ENCODE measurements at places on chromosomes 12 and 14. TPM values are rescaled to one million over a fixed set of nuclear protein-coding genes. Genes with fewer than 3 reads are reported as not detected.

Gene C1R
- 0.78 TPM for total RNA-seq

DNA sequence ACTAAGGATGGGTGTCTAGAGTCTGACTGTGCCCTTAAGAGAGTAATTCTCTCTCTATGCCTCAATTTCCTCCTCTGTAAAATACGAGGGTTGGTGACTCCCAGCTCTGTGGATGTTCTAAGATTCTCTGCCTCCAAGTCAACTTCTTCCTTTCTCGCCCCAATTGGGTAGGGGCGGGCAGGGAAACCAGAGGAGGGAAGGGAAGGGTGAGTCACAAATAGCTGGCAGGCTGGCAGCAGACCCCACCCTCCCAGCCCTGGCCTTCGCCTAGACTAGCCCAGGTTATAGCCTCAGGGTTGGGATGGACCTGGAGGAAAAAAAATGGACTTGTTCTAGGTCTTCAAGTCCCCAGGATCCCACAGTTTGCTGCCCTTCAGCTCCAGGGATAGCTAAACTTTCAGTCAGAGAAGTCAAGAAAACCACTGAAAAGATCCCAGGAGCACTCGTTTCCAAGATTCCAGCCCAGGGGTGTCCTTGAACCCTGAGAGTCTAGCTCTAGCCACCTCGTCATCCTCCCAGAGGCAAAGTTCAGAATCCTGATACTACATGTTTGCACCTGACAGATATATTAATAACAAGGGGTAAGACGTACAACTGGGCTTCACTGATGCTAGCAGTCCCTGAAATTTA is 2.3 kb downstream of the DGKA start:
- no peaks in the 10 kb centered on the region for H3K27me3 ChIP-seq
- H3K27ac ChIP-seq, result peak overlapping the region; percentile 98
- peak overlapping the region; percentile 92 for H3K4me3 ChIP-seq
- no peak for DNase-seq
- peaks cover 60% of the 10 kb centered on the region for H3K4me1 ChIP-seq
- peaks cover 48% of the 10 kb centered on the region for H3K36me3 ChIP-seq

GRCh38 chr12:45257185-45257930 is 41.5 kb downstream of the ANO6 start:
- no peak overlapping the region for H3K4me3 ChIP-seq
- DNase-seq, result no peak
- H3K36me3 ChIP-seq, result no peaks in the 10 kb centered on the region
- H3K4me1 ChIP-seq, result peaks cover 17% of the 10 kb centered on the region
- H3K27me3 ChIP-seq, result no peaks in the 10 kb centered on the region
- no peak overlapping the region for H3K27ac ChIP-seq

Gene KRT1
- not detected for total RNA-seq

DNA sequence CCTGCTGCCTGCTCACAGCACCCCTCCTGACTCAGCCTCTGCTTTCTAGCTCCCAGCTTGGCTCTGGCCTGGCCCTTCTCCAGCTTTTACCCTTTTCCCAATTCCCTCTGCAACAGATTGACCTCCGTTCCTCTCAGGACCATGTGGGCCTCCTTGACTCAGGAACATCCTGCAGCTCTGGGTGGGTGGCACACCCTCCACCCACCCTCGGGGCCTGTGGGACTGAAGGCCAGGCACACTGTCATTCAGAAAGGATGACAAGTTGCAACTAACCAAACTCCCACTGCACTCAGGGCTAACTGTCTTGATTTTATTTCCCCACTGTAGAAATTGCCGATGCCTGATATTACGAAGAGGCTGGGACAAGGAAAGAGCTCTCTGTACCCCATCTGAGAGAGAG is 59.4 kb downstream of the HELB start:
- no peaks in the 10 kb centered on the region for H3K4me1 ChIP-seq
- no peaks in the 10 kb centered on the region for H3K36me3 ChIP-seq
- no peak overlapping the region for H3K4me3 ChIP-seq
- no peaks in the 10 kb centered on the region for H3K27me3 ChIP-seq
- no peak for DNase-seq

DNA sequence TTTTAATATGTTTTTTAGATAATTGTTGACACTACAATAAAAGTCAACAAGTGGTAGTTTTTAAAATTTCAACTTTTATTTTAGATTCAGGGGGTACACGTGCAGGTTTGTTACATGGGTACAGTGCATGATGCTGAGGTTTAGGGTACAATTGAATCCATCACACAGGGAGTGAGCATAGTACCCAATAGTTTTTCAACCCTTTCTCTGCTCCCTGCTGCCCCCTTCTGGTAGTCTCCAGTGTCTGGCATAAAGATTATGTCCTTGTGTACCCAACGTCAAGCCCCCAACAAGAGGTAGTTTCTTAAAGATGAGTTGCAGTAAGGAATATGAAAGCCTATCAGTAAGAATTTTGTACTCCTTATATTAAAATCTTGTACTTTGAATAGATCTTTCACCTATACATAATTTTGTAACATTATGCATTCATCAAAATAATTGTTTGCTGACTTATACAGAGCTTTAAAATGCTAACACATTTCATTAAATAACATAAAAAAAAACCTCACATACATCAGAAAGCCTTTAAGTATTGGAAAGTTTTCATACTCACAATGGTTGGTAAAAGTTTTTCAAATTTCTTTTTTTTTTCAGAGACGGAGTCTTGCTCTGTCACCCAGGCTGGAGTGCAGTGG is 5.4 kb upstream of the RALGAPA1 start:
- no peak overlapping the region for H3K4me3 ChIP-seq
- no peaks in the 10 kb centered on the region for H3K27me3 ChIP-seq
- DNase-seq, result peak; percentile 37

- H3K36me3 ChIP-seq, result no peaks in the 10 kb centered on the region
- no peak for DNase-seq
- no peak overlapping the region for H3K4me3 ChIP-seq
- no peaks in the 10 kb centered on the region for H3K4me1 ChIP-seq
- no peak overlapping the region for H3K27ac ChIP-seq
Measured at GRCh38 chr12:39958377-39958776, 147.5 kb downstream of the SLC2A13 start.

Gene SNRPF
- 38.2 TPM for total RNA-seq

Gene GDF3
- not detected for total RNA-seq

DNA sequence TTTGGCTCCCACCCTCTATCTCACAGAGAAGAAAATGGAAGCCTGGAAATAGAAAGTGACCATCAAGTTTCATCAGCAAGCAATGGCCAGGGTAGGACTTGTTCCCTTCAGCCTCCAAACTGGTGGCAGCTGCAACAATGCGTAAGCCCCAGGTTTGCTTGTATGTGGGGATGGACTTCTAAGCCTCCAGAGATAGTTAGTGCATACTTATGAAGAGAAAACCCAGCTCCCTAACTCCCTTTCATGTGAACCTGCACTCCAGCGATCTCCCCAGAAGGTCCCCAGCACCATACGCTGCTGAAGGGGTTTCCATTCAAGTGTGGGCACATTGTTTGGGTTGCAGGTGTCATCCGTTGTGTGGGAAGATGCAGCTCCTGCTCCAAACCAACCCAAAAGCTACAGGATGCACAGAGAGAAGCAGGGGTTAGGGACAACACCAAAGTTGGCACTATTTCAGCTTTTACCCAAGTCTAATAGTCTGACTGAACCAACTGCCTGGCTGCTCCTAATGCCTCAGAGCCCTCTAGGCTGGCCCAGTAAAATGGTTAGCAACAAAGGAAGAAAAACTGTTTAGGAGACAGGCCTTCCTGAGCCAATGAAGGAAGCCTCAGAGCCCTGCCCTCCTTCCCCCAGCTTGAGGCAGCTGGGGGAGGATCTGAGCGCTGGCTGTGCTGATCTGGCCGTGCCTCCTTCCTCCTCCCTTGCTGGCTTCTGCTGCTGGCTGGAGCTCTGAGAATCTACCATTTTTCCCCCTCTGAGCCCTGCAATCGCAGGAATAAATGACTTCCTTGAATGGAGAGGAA is 12.3 kb downstream of the ZFP36L1 start:
- no peak overlapping the region for H3K4me3 ChIP-seq
- no peaks in the 10 kb centered on the region for H3K27me3 ChIP-seq
- no peak for DNase-seq
- no peaks in the 10 kb centered on the region for H3K36me3 ChIP-seq
- peak overlapping the region; percentile 50 for H3K27ac ChIP-seq

DNA sequence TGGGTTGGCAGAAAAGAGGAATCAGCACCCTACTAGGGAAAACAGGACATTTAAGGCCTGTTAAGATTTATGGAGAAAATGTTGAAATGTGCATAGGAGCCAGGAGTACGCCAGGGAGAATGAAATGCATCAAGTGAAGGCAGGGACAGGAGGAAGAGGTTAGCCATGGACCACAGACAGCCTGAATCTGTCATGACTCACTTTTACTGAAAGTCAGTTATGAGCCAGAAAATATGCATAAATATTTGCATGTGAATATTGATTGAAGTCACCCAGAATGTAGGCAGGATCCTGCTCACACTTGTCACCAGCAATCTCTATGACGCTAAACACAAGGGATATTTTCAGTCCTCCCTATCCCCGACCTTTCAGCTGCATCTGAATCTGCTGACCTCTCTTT is 25.1 kb upstream of the CDK17 start:
- no peak overlapping the region for H3K4me3 ChIP-seq
- H3K4me1 ChIP-seq, result peaks cover 12% of the 10 kb centered on the region
- no peaks in the 10 kb centered on the region for H3K27me3 ChIP-seq
- no peak for DNase-seq

DNA sequence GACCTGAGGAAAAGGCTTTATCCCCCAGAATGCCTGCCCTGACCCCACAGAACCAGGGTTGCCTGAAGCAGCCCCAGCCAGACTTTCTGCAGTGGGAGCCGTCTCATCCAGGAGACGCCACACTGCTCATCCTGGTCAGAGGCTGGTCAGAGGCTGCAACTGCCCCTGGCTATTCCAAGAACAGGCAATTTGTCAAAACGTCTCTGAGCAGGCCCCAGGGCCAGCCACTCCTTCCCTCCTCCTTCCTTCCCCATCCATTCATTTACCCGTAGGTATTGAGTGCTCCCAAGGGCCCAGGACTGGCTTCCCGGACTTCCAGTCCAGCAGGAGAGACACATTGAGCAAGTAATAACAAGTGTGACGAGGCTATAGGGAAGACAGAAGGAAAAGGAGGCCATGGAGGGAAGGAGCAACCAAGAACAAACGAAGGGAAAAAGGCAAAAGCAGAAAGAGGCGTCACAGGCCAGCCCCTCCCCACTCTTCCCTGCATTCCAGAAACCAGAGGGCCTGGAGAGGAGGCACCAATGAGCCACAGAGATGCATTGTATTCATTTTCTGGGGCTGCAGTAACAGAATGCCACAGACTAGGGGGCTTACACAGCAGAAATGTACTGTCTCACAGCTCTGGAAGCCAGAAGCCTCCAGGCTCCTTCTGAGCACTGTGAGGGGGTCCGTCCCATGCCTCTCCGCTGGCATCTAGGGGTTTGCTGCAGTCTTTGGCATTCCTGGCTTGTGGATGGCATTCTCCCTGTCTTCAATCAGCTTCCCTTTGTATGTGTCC is 21.0 kb upstream of the CD9 start:
- no peak overlapping the region for H3K27ac ChIP-seq
- H3K4me3 ChIP-seq, result no peak overlapping the region
- H3K36me3 ChIP-seq, result no peaks in the 10 kb centered on the region

- no peaks in the 10 kb centered on the region for H3K4me1 ChIP-seq
- peaks cover 4% of the 10 kb centered on the region for H3K27me3 ChIP-seq
- H3K4me3 ChIP-seq, result no peak overlapping the region
- H3K36me3 ChIP-seq, result no peaks in the 10 kb centered on the region
- DNase-seq, result no peak
- H3K27ac ChIP-seq, result no peak overlapping the region
Measured at GRCh38 chr12:52341066-52341580, 19.9 kb upstream of the KRT83 start.

DNA sequence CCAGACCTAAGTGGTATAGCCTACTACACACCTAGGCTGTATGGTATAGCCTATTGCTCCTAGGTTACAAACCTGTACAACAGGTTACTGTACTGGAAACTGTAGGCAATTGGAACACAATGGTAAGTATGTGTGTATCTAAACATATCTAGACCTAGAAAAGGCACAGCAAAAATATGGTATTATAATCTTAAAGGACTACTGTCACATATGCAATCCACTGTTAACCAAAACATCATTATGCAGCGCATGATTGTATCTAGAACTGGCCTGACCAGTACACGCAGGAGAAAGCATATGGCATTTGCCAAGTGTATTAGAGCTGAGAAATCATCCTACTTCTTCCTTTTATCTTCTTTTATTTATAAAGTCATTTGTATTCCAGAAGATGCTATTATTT is 75.5 kb downstream of the SLC8A3 start:
- H3K4me1 ChIP-seq, result peaks cover 5% of the 10 kb centered on the region
- H3K36me3 ChIP-seq, result no peaks in the 10 kb centered on the region
- H3K27ac ChIP-seq, result no peak overlapping the region
- H3K27me3 ChIP-seq, result peaks cover 5% of the 10 kb centered on the region
- no peak for DNase-seq

- H3K4me3 ChIP-seq, result no peak overlapping the region
- DNase-seq, result no peak
- no peaks in the 10 kb centered on the region for H3K36me3 ChIP-seq
- peaks cover 28% of the 10 kb centered on the region for H3K4me1 ChIP-seq
Measured at GRCh38 chr12:54200412-54200811, 11.6 kb upstream of the SMUG1 start.

- H3K4me3 ChIP-seq, result no peak overlapping the region
- H3K4me1 ChIP-seq, result no peaks in the 10 kb centered on the region
- DNase-seq, result no peak
Measured at GRCh38 chr14:35740215-35740614, 68.9 kb downstream of the RALGAPA1 start.

Gene C3AR1
- 0.11 TPM for total RNA-seq

- H3K36me3 ChIP-seq, result no peaks in the 10 kb centered on the region
- H3K4me1 ChIP-seq, result no peaks in the 10 kb centered on the region
Measured at GRCh38 chr14:23112359-23113178, 6.5 kb downstream of the CEBPE start.

- H3K36me3 ChIP-seq, result no peaks in the 10 kb centered on the region
- DNase-seq, result no peak
- no peaks in the 10 kb centered on the region for H3K4me1 ChIP-seq
- no peak overlapping the region for H3K27ac ChIP-seq
- H3K27me3 ChIP-seq, result peaks cover 2% of the 10 kb centered on the region
- H3K4me3 ChIP-seq, result no peak overlapping the region
Measured at GRCh38 chr12:41968599-41968998, 176.1 kb downstream of the GXYLT1 start.

Gene SHMT2
- total RNA-seq, result 270 TPM

Gene SLC41A2
- 11.1 TPM for total RNA-seq

Gene RNF34
- 75.3 TPM for total RNA-seq
